Omental fat pad (tissue), 4 donors: ENCODE measurements at places on chromosomes 6 and 20. TPM values are rescaled to one million over a fixed set of nuclear protein-coding genes. Genes with fewer than 3 reads are reported as not detected.

DUSP15 gene
- 3.7 TPM for total RNA-seq

CRISP3 gene
- total RNA-seq: not detected

C20orf144 gene
- not detected for total RNA-seq

DNA sequence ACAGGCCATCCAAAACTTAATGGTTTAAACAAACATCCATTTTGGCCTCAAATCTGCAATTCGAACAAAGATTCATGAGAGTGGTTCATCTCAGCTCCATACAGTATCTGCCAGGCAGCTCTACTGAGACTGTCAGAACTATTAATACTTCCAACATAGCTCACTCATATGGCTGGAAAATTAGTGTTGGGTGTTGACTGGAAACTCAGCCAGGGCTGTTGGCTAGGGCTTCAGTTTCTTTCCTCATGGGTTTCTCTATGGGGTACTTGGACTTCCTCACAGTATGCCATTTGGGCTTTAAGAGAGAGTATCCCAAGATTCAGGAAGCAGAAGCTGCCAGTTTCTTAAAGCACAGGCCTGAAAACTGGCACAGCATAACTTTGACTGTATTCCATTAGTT lies 240.3 kb downstream of the TPBG start:
- DNase-seq: no peak

DNA sequence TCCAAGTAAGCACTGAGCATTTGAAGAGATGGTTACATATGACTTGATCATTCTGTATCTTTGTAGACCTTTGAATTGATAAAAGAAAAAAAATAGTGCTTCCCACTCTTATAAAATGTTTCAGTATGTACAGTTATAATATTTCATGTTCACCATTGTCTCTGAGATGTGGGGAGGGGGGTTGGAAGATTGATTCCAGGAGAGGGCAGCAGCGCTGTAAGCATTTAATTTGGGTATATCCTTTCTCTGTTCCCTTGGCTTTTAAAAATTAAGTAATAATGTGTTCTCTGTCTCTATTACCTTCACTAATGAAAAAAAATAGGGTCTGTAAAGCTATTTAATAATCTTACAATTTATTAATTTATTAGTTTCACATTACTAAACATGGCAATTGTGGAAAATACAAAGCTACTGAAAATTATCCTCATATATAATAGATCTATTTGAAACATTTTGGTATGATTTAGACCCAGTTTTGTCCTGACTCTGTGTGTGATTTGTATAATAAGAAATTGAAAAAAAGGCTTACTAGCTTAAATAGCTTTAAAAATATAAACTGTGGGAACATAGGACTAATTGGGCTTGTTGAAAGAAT lies 341.2 kb downstream of the CDKAL1 start:
- no peak for DNase-seq

GRCh38 chr6:47303342-47303741 lies 6.4 kb downstream of the TNFRSF21 start:
- no peak for DNase-seq
